ENCODE measurements at places on chromosomes 6 and 20.

- DNase-seq: no peak
Observed at GRCh38 chr6:111254779-111255166, 167.5 kb downstream of the SLC16A10 start.

DNA sequence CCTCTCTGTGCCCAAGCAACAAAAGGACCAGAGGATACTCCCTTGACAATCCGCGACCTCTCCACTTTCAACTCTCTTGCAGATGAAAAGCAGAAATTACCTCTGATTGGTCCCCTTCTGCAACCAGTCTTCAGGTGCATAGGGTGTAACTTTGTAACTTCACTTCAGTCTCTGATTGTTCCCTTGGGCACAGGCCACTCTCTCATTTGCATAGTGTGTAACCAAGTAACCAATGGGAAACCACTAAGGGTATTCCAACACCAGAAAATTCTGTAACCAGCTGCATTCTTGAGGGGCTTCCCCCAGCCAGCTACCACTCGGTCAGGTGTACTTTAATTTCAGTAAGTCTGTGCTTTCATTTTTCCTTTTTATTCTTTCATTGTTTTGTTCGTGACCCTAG lies 4.4 kb upstream of the RAET1L start:
- no peak for DNase-seq

DNA sequence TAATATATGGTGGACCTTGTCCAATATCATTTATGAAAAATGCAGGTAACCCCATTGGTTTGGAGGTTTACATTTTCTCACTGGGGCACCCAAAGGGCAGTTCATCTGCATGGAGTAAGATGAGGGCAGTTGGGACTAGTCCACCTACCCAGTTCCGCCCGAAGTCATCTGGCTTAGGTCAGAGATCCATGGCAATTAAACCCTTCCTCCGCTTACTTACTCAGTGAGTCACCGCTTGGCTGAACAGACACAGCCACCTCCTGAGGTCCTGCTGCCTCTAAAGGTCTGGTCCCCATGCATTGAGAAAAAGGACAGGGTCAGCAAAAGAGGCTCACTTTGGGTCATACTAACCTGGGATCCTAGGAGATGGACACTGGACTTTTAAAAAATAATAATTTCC lies 102.9 kb upstream of the PRL start:
- no peak for DNase-seq

- no peak for DNase-seq
Observed at GRCh38 chr6:16080204-16080603, 48.7 kb upstream of the MYLIP start.

DNA sequence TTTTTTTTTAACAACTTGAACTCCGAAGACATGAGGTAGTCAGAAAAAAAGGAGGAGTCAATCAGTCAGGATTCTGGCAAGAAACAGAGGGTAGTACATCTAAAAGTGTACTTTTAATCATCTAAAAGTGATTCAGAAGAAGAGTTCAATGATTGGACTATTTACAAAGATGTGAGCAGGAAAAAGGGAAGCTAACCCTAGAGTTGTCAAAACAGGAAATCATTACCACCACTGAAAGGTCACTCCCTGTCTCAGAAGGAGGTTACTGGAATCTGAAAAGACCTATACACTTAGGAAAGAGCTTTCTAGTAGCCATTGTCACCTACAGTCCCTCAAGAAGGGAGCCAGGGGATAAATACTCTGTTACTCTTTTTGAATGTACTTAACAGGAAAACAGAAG lies 16.7 kb upstream of the LMBRD1 start:
- DNase-seq: no peak

DNA sequence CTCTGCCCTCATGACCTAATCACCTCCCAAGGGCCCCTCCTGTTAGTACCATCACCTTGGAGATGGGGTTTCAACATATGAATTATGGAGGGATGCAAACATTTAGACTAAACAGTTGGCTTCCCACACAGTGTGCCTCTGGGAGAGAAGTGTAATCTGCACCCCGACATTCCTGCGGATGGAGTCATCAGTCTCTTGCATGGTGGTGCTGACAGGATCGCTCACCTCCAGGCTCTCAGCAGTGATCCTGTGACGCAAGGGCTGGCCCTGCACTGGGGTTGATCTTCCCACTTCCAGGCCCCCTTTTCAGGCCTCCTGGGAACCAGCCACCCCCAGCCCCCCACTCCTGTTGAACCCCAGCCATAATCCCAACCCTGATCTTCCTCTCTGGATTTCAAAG lies 16.0 kb upstream of the PI16 start:
- DNase-seq: no peak

DNA sequence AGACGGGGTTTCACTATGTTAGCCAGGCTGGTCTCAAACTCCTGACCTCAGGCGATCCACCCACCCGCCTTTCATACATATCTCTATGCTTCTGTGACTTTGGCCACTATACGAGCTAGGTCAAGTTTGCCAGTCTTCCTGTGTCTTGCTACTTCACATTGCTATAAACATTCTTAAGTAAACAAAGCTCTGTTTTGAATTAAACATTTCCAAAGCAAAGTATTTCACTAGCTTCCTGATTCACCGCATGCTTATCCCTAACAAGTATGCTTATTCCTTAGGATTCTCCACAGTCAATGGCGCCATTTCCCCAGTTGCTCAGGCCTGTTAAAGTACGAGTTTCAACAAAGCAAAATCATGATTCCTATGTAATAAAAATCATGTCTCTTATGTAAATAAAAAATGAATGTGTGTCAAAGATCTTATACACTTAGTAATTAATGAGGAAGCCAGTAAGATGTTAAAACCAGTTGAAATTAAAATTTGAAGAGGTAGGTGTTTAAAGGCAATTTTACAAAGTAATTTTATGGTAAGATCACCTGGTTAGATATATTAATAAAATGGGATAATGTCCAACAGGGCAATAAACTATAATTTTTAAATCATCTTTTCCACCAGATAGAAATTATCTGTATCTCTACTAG lies 88.5 kb downstream of the PRKN start:
- no peak for DNase-seq

DNA sequence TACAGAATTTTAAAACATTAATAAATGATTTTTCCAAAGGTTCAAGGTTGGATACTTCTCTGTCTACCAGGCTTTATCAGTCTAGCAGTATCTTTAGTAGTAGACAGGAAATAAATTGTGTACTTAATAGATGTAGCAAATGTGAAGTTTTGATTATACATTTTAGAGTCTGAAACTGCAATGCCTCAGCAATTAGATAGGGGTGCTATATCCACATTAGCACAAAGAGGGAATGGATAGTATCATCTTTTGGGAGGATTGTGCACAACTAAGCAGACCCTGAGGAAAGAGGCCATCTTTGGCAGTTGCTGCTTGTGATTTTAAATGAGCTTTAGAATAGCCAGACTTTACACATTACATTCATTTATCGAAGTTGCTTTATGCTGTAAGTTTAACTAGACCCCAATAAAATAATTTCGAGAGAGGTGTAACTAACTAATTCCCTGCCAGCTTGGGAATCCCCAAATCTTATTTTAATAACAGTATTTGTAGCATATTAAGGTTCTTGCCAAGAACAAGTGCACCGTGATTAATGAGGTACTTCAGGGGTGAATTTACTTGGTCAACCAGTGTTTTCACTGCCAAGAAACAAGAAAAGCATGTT lies 2.8 kb downstream of the KCNQ5 start:
- no peak for DNase-seq

GRCh38 chr20:36861875-36862801 lies 13.8 kb upstream of the TLDC2 start:
- no peak for DNase-seq

DNA sequence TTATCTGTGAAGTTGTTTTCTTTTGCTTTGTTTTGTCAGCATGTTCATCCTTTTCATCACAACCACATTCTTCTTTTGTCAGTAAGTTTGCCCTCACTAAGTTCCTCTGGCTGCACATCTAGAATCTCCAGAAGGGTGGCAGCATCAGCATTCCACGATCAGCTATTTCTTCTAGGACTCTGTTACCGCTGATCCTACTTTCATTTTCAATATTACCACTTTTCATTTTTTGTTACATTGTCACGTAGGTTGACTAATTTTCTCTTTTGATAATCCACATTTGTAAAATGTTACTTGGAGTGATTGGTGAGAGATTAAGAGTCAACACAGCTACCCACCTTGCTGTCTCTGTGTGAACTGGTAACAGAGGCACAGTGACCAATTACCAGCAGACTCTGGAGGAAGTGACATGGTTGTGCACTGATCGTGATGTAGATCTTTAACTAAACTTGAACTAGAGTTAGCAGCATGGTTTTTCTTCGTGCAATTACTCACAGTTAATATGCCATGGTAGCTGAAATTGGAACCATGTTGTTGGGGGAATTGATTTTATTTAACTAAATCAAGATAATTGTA lies 307.9 kb upstream of the SLC35B3 start:
- no peak for DNase-seq

GRCh38 chr20:44746367-44747165 lies 901 bp downstream of the KCNK15 start:
- no peak for DNase-seq

GRCh38 chr20:40763646-40764295 lies 74.7 kb upstream of the MAFB start:
- DNase-seq: no peak

DNA sequence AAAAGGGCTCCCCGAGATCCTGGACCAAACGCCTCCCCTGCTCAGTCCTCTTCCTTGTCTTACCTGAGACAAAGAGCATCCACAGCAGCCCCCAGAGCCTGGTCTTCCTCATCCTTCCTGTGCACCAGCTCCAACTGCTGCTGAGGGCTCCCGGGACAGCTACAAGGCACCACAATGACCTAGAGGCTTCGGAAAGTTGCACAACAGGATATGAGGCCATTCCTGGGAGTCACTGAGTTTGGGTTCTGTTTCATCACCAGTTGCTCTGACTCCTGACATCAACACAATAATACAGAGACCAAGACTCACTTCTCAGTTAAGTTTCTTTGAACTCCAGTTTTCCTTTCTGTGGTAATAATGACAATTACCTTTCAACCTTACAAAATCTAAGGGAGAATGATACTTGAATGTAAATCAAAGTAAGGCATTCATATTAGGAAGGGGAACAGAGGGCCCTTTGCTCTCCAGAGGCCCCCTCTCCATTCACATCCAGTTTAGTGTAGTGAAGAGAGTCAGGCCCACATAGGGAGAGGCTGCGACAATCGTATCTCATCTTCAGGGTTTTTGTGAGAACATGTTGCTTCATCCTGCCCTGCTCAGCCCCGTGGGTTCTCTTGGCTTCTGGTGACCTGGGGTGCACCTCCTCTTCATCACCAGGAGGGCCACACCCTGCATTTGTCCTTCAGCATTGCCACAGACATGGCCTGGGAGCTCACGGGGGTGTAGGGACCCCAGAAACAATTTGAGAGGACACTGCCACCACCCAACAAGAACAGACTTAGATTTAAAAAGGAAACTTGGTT lies at the start of gene TREM1:
TSS of gene TREM1 (minus strand) at position 139 of the 803 bp plus-strand sequence. CDS start at position 112, 27 bp downstream.
- DNase-seq: no peak

DNA sequence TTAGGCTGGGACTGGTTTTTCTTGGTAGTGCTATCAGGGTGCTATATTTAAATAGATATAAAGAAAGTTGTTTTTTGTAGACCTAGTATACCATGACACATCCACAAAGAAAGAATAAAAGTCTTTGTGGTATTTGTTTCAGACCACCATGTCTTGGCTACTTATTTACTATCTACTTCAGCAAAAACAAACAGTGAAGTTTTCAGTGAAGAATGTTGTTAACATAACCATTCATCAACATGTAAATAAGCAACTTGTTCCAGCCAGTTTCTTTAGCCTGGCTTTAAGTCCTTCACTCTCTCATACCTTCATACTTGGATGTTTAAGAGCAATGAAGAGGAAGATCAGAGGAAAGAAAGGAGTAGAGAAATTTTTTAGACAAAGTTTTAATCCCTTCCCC lies 624.1 kb downstream of the CD109 start:
- no peak for DNase-seq

DNA sequence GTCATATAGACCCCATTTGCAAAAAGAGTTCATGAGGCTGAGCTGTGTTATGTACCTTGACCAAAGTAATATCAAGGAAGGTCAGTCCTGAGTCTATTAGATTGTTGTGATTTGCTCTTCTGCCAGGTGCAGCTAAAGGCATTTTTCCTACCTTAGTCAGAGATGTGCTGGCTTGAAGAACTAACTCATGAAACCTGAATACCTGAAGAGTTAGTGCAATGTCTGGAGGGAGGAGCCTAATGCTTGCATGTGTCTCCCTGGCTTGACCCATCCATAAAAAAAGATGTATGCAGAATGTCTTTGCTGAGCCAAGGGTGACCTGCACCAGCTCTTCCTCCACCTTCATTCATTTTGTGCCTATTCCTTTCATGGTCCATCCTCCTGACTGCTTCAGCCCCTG lies 742.0 kb downstream of the KIF16B start:
- DNase-seq: no peak

DNA sequence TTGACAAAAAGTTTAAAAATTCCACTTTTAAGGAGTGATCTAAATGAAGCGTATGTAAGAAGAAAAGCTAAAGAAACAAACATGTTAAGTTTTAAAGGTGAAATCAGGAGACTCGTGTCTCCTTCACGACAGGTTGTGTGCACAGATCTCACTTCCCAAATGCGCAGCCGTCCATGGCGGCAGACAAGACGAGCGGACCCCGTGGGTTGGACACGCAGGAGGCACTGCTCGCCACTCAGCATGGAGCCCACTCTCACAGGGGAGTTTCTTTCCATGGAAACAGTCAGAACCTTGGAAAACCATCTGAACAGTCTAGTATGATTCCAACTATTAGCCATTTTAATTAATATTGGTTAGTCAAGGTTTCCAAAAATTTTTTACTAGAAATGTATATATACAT lies 48.9 kb downstream of the WDR27 start:
- no peak for DNase-seq

DNA sequence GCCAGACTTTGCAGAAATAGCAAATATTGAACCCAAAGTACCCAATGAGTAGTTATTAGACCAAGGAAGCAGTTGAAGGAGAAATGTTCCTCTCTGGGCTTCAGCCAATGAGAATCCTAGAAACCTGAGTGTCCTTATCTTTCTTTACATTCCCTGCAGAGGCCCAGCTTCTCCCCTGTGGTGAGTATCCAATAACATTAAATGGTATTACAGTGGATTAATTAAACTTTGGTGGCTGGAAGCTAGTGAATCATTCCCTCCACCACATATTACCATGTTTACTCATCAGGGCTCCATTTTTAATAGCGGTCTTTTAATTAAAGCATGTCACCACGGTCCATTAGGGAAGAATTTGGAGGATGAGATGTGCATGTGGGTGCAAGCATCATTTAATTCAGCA lies 74.0 kb downstream of the UNC5CL start:
- no peak for DNase-seq

- DNase-seq: no peak
Observed at GRCh38 chr6:13559251-13559650, 15.2 kb upstream of the SIRT5 start.
